Liver (tissue), 10 donors: ENCODE measurements at places on chromosomes 3 and 15. TPM values are rescaled to one million over a fixed set of nuclear protein-coding genes. Genes with fewer than 3 reads are reported as not detected.

GRCh38 chr3:106700981-106701380 is 676.3 kb upstream of the CCDC54 start:
- DNase-seq, result no peak

DNA sequence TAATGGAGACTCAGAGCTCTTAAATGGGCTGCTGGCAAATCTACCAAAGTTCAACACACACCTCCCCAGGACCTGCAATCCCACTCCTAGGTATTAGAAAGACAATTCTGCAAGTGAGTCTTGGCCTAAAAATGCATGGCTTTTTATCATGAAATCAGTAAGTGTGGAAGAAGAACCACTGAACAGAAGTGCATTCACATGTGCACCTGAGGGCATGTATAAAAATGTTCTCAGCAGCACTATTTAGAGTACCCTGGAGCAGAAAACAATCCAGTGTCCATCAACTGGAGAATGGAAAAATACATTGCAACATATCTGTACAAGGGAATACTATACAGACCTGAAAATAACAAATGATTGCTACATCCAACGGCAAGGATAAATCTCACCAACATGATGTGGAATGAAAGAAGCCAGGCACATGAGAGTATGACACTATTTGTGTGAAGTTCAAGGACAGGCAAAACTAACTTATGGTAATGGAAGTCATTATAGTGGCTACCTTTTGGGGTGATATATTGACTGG is 8.1 kb upstream of the SLC6A1 start:
- no peak for DNase-seq

- no peak for DNase-seq
Observed at GRCh38 chr15:25238716-25239470, 199.9 kb downstream of the UBE3A start.

GRCh38 chr3:177836671-177837070 is 639.4 kb upstream of the TBL1XR1 start:
- no peak for DNase-seq

DNA sequence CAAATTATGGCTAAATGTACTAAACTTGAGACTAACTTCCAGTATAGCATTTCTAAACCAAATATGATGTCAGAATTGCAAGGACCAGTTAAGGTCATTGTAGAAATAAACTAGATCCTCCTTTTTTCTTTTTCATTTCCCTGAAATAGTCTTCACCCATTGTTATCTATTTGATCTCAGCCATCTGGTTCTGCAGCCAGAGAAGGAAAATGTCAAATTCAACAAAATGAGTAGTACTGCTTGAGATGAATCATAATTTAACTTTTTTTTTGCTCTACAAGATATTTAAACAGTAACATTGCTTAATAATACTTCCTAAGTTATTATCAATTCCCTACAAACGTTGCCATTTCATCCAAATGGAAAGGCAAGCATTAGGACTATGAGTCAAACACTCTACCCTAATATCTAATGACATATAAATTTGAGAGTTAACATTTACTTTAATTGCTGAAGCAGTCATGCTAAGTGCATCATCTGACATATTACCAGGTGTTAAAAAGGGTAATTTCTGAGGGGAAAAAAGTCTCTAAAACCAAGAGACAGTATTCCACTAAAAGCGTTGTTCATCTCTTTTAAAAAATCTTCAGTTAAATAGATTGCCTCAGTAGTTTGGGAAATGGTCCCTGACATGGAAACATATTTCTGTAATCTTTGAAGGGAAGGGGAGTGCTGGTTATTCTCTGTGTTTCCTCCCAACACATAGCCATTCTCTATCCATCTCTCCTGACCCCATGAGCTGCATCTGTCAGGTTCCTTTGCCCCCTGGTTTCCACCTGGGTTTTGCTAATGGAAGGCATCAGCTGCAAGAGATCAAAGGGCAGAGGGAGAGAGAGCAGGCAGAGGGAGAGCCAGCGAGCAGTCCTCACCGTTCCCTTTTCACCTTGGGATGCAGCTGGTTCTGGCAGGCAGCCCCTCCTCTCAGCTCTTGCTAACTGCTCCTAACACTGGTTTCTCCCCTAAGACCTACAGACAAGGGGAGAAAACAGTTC is 138.5 kb downstream of the ARPP21 start:
- DNase-seq, result no peak

DNA sequence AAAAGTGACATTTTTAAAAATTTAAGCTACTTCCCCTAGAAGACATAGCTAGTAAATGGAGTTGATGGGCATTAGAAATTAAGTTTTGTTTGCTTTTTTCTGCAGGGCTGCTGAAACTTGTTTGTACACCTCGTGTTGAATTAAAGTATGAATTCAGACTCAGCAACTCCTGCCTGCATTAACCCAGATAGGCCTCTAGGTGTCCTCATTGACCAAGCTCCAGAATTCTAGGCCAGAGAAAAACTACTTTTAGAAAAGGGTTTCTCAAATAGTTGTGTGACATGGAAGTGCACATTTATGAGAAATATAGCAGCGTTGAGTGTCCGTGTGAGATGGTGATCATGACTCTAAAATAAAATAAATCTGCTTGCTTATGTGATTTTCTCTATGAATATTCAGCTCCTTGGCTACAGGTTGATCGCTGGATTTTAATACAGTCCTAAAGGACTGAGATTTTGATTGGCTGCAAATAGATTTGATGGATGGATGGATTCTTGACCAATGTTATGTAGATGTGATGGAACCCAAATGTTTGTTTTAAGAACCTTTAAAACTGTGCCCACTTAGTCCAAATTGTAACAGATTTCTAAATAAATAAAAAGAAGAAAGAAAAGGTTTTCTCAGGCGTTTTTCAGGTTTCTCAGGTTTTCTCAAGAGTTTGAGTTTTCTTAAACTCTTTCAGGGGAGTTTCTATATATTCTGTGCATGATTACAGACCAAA is 39.4 kb upstream of the LMOD3 start:
- DNase-seq, result no peak

- no peak for DNase-seq
Observed at GRCh38 chr3:140933552-140933951, 8.1 kb upstream of the SLC25A36 start.

DNA sequence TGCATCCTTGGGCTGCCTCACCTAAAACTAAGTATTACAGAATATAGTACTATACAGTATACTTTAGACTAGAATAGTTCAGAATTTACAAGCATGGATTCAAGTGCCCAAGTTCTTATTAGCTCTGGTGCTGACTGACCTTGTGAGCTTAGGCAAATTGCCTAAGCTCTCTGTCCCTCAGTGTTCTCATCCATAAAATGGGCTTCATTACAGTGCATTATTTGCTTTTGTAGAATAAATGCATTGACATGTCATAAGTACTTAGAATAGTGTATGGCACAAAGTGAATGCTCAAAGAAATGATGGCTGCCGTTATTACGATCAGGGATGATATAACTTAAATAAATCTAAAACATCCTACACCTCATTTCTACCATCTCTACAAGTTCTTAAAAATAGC is 269.7 kb downstream of the FOXP1 start:
- DNase-seq, result no peak

- no peak for DNase-seq
Observed at GRCh38 chr3:40871394-40871793, 327.9 kb upstream of the CTNNB1 start.

DNA sequence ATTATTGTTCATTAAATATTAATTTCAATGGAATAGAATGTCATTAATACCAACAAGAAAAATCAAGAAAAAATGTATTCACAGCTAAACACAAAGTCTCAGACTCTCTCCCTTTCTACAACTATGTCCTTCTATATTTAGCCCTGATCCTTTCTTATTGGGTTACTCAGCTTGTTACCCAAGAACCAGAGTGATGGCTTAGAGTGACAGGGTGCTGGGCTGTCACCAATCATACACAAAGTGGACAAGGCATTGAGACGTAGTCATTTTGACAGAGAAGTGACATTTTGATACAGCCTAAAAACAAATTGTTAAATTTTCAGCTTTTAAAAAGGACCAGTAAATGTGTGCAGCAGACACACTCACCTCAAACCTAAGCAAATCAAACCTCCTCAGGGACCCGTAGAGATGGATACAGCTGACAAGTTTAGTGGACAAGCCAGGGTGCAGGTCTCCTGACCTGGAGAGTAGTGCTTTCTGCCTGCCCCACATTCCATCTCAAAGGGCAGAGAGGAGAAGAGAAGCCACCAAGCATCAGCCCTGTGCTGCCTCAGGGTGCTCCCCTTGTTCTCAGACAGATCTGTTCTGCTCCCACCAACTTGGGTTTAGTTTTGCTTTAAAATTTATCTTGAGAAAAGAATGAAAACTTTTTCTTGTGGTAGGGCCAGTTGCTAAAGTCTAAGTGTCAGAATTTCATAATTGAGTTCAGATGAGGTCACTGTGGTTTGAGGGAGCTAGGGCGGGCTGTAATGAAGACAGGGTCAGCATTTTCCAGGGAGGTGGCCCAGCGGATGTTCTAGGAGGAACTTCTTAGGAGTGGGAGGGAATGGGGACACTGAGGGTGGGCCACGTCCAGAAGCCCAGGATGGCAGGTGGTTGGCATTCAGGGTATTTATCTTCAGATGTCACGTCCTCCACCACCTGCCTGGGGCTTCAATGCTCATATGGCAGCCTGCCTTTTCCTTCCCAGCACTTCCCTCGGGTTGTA is 136.5 kb upstream of the TBL1XR1 start:
- no peak for DNase-seq

GRCh38 chr15:33031324-33031821 is 163.1 kb downstream of the FMN1 start:
- no peak for DNase-seq

DNA sequence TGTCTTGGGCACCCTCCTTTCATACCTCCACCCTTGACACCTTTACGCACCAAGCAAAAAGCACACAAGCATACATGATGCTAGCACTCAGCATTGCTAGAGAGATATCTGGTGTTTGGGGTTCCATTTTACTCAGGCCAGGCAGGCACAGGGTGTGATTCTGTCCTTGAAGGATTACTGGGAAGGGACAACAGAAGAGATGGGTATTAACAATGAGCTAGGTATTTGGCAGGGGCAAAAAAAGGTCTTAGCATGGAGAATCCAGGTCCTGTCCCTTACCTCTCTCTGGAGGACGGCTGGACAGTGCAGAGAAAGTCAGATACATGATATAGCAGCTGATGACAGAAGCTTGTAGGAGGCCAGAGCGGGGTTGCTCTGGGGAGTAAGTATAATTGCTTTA is 3.5 kb downstream of the SERINC4 start:
- no peak for DNase-seq

- DNase-seq, result no peak
Observed at GRCh38 chr3:98596541-98597500, 3.4 kb upstream of the CPOX start.

GRCh38 chr3:190227064-190227463 is 95.2 kb downstream of the CLDN1 start:
- DNase-seq, result no peak

DNA sequence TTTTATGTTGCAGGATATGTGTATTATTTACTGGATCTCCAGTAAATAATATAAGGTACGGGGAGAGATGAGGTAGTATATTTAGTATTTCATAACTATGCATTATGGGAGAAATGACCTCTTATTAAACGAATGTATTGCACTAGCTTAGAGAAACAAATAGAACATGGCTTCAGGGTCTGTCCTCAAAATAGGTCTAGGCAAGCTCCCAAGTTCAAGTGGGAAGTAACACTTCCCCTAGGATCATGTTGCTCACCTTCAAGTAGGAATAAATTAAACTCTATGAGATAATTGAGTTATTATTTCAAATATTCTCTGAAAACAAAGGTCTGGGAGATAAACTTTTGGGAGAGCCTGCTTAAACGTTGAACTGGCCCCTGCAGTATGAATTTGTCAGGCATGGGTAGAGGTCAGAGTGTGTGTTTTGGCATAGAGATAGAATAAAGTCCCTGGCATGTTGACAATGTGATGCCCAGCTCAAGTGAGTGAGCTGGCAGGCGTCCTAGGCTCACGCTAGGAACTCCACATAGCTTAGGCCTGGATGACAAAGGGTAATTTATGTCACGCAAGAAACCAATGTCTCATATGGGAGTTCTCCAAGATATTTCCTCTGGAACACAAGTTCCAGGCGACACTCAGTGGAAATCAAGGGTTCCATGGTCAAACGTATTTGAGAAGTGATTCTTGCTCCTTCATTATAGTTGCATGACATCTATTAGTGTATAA is 236.8 kb downstream of the CACNA2D3 start:
- no peak for DNase-seq

DNA sequence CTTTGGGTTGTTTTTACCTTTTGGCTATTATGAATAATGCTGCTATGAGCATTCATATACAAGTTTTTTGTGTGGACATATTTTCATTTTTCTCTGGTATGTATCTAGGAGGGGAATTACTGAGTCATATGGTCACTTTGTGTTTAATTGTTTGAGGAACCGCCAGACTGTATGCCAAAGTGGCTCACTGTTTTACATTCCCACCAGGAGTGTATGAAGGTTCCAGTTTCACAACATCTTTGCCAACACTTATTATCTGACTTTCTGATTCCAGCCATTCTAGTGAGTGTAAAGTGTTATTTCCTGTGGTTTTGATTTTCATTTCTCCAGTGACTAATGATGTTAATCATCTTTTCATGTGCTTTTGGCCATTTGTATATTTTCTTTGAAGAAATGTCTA is 51.8 kb downstream of the CMTM7 start:
- DNase-seq, result no peak

GRCh38 chr3:29755416-29755815 is 474.5 kb downstream of the RBMS3 start:
- DNase-seq, result no peak

- no peak for DNase-seq
Observed at GRCh38 chr15:85151861-85152260, 170.2 kb downstream of the PDE8A start.

- no peak for DNase-seq
Observed at GRCh38 chr3:99651531-99651930, 13.1 kb downstream of the COL8A1 start.

Gene DIPK2A
- total RNA-seq, result 37.4 TPM

Gene C3orf52
- total RNA-seq, result 1.8 TPM

Gene C3orf49
- total RNA-seq, result not detected

Gene INKA1
- 0.84 TPM for total RNA-seq

Gene TMEM41A
- total RNA-seq, result 9.5 TPM

Gene AGTR1
- total RNA-seq, result 52.2 TPM

Gene SOX14
- total RNA-seq, result not detected

Gene GOLGA8H
- total RNA-seq, result not detected

Gene EHD4
- total RNA-seq, result 10.0 TPM

Gene CIDEC
- not detected for total RNA-seq

Gene GRM7
- total RNA-seq, result 0.08 TPM

Gene LOXL1
- 1.4 TPM for total RNA-seq

Gene PARP6
- total RNA-seq, result 10.0 TPM
